CD4-positive, alpha-beta T cell treated with Interleukin-10 for 1 hour (primary cell): ENCODE measurements at places on chromosomes 3 and 15.

DNA sequence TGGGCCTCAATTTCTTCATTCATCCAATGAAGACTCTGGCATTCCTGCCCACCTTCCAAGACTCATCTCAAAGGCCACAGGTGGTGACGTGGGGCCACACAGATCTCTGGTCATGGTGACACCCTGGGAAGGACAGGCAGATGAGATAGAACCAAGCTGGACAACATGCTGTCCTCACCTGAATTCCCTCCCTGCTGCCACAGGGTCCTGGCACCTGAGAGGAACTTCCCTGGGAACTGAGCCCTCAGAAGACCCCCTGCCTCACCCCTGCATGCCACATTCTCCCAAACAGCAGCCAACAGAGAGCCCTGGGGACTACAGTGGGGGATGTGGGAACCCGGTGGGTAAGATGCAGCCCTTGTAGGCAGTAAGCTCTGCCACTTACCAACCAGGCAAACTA is 10.7 kb downstream of the KLF15 start:
- DNase-seq: no peak

DNA sequence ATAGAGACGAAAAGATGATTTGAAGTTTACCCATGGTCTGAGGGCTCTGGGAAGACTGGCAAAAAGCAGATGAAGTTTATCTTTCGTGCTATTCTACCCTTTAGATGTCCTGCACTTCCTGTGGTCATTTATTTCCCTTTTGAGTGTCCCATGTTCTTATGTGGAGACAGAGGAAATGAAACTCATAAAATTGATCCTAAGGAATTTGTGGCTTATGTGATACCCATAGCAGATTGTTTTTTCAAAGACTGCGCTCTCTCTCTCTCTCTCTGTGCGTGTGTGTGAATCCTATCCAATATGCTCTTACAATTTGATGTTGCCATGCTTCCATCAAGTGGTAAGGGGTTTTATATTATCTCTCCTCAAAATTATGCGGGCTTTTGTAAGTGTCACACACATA is 607.5 kb upstream of the DPPA4 start:
- no peak for DNase-seq

DNA sequence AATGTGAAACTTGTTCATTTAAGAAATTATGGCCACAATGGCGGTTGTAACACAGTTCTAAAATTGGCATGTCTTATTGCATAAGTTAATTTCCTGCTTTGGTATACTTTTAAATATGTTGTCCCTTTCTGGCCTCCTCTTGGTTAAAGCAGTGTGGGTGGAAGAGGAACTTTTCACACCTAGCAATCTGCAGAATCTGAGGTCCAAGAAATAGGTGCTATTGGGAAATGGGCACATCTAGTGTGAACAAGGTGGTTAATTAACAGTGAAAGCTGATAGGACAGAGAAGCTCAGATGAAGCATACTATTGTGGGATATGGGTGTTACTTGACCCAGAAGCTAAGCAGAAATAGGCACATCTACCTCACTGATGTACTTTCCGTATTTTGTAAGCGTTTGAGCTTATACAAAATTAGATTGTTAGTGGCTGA is 10.6 kb downstream of the CMC1 start:
- peak; percentile 64 for DNase-seq

- DNase-seq: no peak
These were observed 292.7 kb upstream of the PROK2 start for GRCh38 chr3:72077473-72078259.
